ENCODE measurements at places on chromosomes 1 and 21.

- no peak overlapping the region for H3K27ac ChIP-seq
- H3K4me3 ChIP-seq, result no peak overlapping the region
- no peak for DNase-seq
Observed at GRCh38 chr21:20388400-20388799, 609.8 kb upstream of the NCAM2 start.

GRCh38 chr1:17011092-17011438 lies 663 bp downstream of the ATP13A2 start:
- peak overlapping the region; percentile 78 for H3K4me3 ChIP-seq
- no peak for DNase-seq
- H3K36me3 ChIP-seq, result no peaks in the 10 kb centered on the region
- H3K4me1 ChIP-seq, result peaks cover 11% of the 10 kb centered on the region

GRCh38 chr1:159996653-159997052 lies 35.1 kb downstream of the PIGM start:
- H3K4me3 ChIP-seq, result no peak overlapping the region
- H3K27me3 ChIP-seq, result peaks cover 39% of the 10 kb centered on the region
- H3K4me1 ChIP-seq, result no peaks in the 10 kb centered on the region
- no peaks in the 10 kb centered on the region for H3K36me3 ChIP-seq
- DNase-seq, result no peak

DNA sequence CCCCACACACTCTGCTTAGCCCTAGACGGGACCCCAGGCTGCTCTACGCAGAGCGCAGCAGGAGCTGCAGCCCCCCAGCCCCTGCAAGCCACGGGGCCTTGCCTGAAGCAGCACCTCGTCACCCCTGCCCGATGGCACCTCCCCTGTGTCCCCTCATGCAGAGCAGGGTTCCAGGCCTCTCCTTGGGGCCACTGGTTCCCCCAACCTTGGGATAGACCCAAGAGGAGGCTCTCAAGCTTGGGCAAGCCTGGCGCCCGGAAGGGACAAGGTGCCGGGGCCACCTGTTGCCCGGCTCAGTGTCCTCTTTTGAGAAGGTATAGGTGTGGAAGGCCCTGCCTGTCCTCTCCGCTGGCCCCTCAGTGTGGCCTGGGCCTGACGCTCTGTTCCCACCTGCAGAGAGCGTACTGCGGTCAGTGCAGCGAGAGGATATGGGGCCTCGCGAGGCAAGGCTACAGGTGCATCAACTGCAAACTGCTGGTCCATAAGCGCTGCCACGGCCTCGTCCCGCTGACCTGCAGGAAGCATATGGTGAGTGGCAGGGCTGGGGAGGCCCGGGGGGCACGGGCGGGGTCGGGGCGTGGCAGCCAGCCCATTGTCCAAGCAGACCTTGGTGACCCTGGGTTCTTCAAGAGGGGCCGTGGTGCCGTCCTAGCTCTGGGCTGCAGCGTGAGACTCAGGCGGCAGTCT lies 50.6 kb downstream of the FAAP20 start:
- H3K36me3 ChIP-seq, result peaks cover 5% of the 10 kb centered on the region
- H3K4me1 ChIP-seq, result no peaks in the 10 kb centered on the region
- no peaks in the 10 kb centered on the region for H3K27me3 ChIP-seq
- H3K4me3 ChIP-seq, result no peak overlapping the region
- H3K27ac ChIP-seq, result no peak overlapping the region
- DNase-seq, result no peak

DNA sequence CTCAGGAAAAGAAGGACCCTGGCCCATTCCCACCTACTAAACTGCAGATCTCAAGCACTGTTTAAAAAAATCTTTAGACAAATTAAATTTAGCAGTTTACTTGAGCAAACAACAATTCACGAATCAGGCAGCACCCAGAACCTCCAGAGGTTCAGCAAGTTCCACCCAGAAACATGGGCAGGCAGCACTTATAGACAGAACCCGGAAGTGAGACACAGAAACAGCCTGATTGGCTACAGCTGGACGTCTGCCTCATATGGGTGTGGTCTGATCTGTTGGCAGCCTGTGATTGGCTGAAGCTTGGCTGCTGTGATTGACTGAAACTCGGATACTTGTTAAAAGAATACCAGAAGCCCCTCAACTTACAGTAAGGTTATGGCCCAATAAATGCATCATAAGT lies 34.7 kb upstream of the COL6A2 start:
- no peak overlapping the region for H3K4me3 ChIP-seq
- H3K36me3 ChIP-seq, result no peaks in the 10 kb centered on the region
- peaks cover 11% of the 10 kb centered on the region for H3K4me1 ChIP-seq
- no peak for DNase-seq
- no peak overlapping the region for H3K27ac ChIP-seq
